ENCODE measurements at places on chromosomes 5 and 9. TPM values are rescaled to one million over a fixed set of nuclear protein-coding genes. Genes with fewer than 3 reads are reported as not detected.

Gene DMRTA1
- total RNA-seq, result 0.26 TPM

Gene CCNI2
- total RNA-seq, result under 0.01 TPM

Gene ADAMTS2
- total RNA-seq, result 29.2 TPM

Gene PARP8
- 4.3 TPM for total RNA-seq

Gene GPRIN1
- 4.5 TPM for total RNA-seq

Gene OR13J1
- total RNA-seq, result not detected
